NCI-H1092 (cell line): ENCODE measurements at places on chromosomes 6 and 20.
A peak's percentile ranks its signal among the peaks of the same experiment; 100 is the strongest.

DNA sequence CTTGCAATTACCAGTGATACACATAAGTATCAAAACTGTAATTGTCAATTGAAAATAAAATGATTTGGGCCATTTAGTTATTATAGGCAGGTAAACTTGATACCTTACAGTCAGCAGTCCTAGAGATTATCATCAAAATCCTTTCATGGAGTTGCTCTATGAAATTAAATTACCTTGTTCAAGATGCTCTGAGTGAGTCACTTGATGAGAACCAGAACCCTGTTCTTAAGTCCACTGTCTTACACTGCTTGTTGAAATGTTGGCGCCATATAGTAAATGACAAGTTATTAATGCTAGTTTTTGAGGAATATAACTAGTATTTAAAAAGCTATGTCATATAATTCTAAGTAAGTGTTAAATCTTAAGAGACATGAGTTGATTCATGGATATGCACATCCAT, 37.2 kb upstream of the BAG2 start:
- no peak for DNase-seq

DNA sequence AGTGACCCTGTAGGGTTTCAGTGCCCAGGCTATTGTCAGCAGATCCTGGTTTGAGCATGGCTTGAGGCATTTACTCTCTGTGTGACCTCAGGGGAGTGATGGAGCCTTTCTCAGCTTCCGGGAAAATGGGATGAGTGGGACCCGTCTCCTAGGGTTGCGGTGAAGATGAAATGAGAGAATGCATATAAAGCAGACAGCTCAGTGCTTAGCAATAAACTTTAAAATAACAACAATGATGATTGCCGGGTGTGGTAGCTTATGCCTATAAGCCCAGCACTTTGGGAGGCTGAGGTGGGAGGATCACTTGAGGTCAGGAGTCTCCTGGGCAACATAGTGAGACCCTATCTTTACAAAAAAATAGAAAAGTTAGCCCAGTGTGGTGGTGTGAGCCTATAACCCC, 106.0 kb upstream of the MTHFD1L start:
- no peak for DNase-seq

GRCh38 chr6:127279815-127280214, 13.2 kb downstream of the RNF146 start:
- DNase-seq: no peak

- DNase-seq: peak; percentile 36
These were observed 17.1 kb downstream of the OR2B2 start for GRCh38 chr6:27894839-27895762.

GRCh38 chr6:169171951-169172350, 81.7 kb downstream of the THBS2 start:
- DNase-seq: no peak

DNA sequence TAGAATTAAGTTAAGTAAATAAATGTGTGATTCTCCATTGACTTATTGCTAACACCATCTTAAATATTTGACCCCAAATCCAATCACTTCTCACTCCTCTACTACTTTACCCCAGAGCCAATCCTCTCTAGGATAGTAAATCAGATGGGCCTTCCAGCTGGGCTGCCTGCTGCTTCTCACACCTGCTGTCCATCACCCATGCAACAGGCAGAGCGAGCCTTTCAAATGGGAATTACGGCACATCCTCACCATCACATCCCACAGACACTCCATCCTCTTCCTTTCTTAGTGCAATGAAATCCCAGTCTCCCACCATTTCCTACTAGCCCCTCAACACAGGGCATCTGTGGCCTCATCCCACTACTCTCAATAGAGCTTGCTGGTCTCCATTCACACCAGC, 34.0 kb downstream of the HLA-F start:
- no peak for DNase-seq

DNA sequence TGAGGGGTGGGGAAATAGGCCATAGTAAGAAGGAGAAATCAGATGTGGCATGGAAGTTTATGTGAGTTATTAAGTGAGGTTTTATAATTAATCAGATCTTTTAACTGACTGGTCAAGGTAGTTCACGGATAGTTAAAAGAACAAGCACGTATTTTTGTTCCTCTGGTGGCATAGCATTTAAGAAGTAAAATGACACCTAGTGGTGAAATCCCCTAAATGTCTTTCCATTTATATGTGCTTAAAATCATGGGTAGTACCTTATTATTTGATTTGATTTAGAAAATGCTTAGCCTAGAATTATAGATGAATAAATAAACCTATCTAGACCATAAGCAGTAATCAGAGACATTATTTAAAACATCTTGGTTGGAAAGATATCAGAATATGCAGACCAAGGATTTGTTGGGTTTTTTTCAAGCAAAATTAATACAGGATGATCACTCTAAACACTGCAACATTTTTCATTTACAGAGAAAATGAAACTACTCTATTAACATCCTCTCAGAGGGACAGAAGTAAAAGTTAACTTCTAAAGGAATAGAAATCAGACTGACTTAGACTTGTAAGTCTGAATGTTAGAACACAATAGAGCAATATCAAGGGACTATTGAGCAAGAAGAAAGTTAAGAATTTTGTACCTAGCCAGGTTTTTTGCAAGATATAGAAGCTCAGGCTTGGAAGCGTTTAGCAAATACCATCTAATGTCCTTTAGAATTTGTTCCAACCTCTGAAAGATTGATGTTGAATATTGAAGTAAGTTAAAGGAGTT, 81.1 kb downstream of the STXBP5 start:
- DNase-seq: no peak

DNA sequence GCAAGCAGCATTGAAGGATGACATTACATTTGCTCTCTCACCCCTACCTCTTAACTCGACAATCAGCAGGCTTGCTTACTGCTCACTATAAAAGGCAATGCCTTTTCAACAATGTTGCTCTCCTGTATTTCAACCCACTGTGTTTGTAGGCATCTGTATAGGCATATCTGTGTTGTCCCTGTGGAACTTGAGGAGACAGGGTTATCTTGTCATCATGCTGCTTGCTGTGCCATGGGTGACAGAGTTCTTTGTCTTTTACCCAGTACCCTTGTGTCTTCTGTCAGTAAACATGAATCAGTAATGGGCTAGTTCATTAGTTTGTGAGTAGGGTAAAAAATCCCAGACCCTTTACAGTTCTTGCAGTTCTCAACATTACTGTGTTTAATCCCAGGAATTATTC, 25.2 kb downstream of the PHF3 start:
- no peak for DNase-seq

- no peak for DNase-seq
These were observed 862.7 kb upstream of the MAP3K7 start for GRCh38 chr6:91449539-91449938.

- DNase-seq: no peak
These were observed 1.4 kb downstream of the GINS1 start for GRCh38 chr20:25408890-25409289.

DNA sequence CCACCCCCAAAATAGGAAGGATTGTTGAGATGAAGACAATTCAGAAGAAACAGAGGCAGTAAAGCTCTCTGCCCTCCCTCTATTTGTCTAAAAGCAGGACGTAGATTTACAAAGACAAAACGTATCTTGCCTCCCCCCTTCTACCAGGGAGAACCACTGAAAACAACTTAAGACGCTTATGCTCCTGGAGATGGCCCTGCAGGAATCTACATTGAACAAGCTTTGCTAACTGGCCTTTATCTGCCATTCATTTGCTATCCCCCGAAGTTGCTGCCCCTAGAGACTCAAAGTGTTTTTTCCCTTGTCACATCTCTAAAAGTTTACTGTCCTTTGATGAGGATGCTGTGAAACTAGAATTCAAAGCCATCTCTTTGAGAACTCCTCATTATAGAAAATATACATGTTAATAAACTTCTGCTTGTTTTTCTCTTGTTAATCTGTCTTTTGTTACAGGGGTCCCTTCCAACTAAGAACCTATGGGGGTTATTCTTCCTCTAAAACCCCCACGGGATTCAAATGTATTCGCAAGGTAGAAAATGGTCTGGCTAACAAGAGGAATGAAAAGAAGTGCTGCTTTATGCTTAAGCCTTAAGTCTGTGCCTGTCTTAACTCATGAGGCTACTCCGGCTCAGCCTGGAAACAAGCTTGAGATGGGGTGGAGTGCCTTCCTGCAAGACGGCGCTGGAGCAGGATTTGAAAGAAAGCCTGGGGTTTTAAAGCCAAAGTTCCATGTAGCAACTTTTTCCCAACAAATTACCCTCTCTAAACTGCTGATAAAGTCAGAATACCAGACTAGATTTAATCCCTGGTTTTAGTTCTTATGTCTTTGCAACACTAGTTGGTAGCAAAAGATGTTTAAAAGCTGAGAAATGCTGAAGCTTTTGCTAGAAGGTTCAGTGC, 88.0 kb downstream of the CLIC5 start:
- no peak for DNase-seq

DNA sequence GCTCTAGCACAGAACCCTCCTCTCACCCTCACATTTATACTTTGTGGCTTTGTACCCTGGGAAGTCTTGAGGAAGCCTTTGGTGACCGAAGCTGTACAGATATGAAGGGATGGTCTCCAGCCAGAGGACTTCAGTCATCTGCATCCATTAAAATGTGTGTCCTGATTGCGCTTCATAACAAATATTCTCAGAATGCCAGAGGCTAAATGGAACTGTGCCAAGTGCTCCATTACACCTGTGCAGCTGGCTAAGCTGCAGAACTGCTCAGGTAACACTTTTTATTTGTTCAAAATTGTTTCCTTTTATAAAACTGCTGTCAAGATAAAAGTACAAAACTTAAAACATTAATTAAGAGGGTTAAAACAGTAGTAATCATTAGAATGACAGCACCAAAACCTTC, 22.3 kb downstream of the TPBG start:
- DNase-seq: no peak

DNA sequence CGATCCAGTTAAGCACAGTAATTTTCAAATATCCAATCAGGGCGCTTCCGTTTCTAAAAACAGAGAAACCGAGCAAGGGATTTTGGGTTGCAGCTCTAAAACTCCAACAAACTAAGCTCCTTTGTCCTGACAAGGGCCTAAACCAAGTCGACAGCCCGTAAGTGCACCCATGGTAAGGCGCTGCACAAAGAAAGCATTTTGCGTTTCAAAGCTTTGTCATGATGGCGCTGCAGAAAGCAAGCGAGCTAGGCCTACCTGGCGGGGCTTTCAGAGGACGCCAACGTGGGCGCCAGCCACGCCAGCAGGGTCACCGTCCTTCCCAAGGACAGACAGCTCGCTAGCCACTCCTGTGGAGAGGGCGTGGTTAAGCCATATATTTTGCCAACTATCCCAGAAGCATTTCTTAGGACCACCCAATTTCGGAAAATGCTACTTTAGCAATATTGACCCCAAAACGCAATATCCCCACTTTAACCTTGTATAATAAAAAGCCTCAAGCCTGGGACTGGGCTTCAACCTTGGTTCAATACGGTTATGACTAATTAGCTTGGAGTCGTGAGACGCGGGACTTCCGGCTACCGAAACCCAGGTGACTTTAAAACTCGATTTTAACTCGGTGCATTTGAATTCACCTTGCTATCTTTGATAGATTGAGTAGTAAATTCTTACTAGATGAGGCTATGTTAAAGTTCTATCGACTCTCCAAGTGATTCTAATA, 53.8 kb downstream of the TRIM38 start:
- DNase-seq: no peak

DNA sequence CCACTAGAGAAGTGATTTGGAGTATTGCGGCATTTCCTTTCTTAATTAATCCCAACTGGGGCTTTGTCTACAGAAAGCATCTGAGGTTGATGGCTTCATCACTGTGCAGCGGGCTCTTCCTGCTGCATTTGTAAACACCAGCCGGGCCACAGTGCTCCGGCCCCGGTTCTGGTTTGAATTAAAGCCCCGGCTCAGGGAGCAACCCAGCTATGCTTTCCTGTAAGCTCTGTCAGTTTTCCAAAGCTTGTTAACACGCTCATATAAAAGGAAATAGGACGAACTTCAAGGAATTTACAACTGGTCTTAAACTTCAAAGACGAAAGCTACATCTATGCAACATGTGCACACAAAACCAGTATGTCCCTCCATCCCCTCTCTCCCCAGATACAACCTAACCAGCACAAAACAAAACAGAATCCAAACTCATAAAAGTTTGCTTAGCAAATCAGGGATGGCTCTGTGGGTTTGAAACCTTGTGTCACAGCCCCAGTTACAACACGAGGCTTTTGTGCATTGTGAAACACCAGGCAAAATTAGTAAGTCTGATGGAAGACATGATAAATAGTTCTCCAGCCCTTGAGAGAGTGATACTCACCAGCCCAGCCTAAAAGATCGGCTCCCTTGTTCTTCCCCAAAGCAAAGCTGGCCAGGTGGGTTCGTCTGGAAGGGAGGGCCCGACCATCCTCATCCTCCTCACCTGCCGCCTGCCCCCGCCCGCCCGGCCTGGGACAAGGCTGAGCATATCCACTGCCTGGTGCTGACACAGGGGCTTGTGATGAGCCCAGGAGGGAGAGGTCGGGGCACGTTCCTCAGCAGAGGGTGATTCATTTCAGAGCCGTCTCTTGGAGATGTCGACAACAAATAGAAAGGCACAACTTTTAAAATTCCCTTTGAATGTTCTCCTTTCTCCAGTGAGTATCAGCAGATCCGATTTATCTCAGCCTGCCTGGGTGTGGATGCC, 197.9 kb downstream of the TFAP2C start:
- no peak for DNase-seq

DNA sequence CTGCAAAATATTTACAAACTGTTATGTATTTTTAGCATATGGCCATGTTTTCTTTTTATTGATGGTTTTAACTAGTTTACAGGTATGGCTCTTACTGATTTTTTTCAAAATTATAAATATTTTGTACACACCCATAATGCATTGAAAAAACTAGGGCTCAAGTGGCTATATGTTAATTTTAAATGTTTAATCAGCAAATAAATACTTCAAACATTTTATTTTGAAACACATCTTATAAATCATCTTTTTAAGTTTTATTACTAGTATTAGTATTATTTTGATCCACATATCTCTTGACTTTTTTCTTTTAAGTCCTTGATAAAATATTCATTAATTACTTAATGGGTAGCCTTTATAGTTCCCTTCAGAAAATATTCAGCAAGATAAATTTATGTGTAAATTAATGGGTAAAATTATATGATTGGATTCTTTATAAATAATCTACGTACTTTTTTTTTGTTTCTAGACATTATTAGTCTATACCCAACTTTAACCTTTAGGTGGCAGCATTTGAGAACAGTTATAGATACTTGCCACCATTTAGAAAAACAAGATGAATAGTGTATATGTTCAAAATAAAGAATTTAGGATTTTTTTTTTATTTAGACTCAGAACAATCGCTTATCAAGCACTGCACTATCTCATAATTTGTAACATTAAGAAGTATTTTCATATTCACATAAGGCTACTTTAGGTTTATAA, 241.9 kb downstream of the ADGRB3 start:
- no peak for DNase-seq

- no peak for DNase-seq
These were observed 40.3 kb upstream of the PRND start for GRCh38 chr20:4681401-4681800.
